HepG2 (cell line): ENCODE measurements at places on chromosomes 2 and 18. TPM values are rescaled to one million over a fixed set of nuclear protein-coding genes. Genes with fewer than 3 reads are reported as not detected.

- no peak for DNase-seq
These were observed 17.2 kb downstream of the B4GALT6 start for GRCh38 chr18:31667185-31667584.

DNA sequence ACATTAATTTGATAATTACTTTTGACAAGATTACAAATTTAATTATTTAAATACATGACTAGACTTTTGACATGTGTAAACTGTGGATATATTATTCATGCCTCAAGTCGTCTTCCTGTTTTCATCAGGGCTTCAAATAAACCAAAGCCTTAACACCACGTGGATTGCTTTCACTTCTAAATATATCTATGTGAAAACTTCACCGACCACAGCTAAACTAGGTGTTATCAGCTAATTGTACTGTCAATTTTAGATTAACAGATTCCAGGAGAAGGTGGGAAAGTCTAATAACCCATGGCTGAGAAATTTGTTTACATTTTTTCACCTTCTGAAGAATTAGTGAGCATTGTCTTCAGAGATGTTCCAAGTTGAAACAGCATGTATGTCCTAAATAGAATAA is 494.7 kb upstream of the FAM98A start:
- no peak for DNase-seq

DNA sequence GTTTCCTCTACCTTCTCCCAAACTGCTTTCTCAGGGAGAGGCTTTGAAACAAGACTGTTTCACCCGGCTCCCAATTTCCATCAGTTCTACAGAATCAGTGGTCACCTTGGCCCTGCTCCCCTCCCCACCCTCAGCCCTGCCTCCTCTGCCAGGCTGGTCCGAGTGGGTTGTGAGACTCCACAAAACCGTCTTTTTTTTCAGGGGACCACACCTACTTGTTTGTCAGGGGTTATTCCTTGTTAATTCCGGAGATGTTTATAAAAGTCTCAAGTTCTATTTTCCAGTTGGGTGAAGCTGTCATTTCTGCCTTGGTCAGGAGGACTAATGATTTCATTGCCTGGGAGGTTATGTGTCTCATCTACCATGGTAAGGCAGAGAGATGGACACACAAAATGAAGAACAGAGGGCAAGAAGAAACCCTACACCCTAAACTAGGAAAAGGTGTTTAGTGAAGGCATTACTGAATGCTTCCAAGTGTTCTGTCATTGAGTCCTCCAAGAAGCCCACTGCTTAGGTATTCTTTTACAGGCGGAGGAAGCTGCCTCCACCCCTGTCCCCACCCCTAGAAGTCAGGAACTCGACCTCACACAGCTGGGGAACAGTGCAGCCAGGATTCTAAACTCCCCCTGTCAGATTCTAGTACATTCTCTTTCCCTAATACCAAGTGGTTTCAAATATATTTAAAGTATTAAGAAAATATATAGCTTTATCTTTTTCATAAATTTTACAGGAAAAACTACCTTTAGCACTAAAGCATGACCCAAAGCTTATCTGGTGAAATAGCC is 46.3 kb downstream of the COPS8 start:
- no peak for DNase-seq

The POTEJ gene
- polyA plus RNA-seq, result not detected in 2 replicates

GRCh38 chr2:905091-905832 is 45.4 kb upstream of the SNTG2 start:
- DNase-seq, result no peak

The CPLX4 gene
- polyA plus RNA-seq, result not detected in 2 replicates

The PSD4 gene
- polyA plus RNA-seq, result 5.8 and 9.1 TPM in 2 replicates
